ENCODE measurements at places on chromosomes 5 and 9.

- no peak for DNase-seq
Observed at GRCh38 chr9:128732576-128732975, 8.6 kb upstream of the ZDHHC12 start.

- no peak for DNase-seq
Observed at GRCh38 chr5:149702934-149703646, 27.0 kb upstream of the PPARGC1B start.

GRCh38 chr9:131329241-131329641 is 39.7 kb downstream of the PLPP7 start:
- no peak for DNase-seq

DNA sequence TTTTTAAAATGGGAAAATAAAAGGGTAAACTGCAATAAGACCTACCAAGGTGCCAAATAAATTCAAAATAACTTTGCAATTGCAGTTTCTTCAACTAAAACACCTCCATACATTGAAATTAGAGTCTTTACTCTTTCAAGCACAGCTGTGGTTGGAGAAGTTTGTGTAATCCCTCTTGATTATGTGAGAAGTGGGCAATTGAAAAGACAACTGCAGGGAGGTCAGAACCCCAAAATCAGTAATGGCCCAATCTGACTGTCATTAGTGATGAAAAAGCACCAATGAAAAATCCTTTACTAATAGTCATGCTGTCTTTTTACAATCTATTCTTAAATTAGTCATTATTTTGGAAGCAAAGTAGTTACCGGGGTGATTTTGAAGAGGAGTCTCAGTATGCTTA is 116.7 kb upstream of the RGMB start:
- no peak for DNase-seq

DNA sequence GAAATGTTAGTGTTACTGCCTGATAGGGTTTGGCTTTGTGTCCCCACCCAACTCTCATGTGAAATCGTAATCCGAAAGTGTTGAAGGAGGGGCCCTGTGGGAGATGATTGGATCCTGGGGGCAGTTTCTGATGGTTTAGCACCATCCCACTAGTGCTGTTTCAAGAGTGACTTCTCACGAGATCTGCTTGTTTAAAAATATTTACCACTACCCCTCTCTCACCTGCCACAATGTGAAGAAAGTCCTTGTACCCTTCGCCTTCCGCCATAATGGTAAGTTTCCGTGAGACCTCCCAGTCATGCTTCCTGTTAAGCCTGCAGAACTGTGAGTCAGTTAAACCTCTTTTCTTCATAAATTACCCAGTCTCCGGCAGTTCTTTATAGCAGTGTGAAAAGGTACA is 2.6 kb upstream of the RFX3 start:
- peak; percentile 71 for DNase-seq

GRCh38 chr5:539469-540070 is 15.3 kb upstream of the SLC9A3 start:
- DNase-seq, result no peak

GRCh38 chr5:87156631-87157030 is 111.1 kb upstream of the RASA1 start:
- no peak for DNase-seq

- DNase-seq, result peak; percentile 10
Observed at GRCh38 chr9:95907794-95908193, 32.3 kb downstream of the ERCC6L2 start.

- DNase-seq, result no peak
Observed at GRCh38 chr5:111691914-111692313, 65.1 kb downstream of the NREP start.

DNA sequence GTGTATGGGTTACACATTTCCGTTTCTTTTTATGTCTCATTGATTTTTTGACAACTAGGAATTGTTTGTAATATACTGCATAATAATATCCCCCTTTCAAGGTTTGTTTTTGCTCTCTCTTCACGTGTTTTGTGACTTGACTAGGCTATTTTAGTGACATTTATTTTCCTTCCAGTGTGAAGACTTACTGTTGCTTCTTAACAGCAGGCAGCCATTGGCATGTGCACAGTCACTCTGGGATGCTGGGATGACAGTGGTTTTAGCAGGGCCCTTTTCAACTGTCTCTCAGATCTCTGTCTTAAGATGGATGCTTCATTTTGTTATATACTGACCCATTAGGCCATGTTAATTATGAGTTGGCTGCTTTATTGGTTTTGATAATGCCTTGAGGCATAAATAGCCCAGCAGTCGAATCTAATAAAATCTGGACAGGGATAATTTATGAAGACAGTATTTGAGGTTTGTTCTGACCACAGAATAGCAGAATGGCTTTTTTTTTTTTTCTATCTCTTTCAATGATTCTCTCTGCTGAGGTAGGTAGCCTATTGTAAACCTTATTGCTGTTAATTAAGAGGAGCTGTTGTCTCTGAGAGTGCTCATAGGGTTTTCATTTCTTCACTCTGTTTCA is 536.0 kb downstream of the GABRG2 start:
- no peak for DNase-seq

GRCh38 chr5:55694152-55694830 is 17.8 kb downstream of the SLC38A9 start:
- no peak for DNase-seq

DNA sequence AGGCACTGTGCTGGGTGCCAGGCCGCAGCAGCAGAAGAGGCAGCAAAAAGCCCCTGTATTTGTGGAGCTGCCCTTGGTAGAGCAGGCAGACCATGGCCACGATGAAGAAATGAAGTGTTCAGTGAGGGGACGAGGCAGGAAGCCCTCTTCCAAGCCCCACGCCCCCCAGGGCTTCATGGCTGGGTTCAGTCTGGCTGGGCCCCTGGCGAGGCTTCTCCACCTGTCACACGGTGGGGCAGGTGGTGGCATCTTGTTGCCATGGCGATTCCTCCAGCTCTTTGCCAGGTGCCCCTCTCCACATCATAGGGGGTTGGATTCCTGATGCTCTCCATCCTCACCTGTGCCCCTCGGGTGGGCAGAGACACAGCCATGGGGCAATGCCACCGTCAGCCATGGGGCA is 21.5 kb downstream of the ADGRD2 start:
- no peak for DNase-seq
